Stimulated activated CD4-positive, alpha-beta T cell treated with anti-CD3 and anti-CD28 coated beads, Interleukin-4, amount 100 ng/mL, for 24 hours (primary cell): ENCODE measurements at places on chromosomes 4 and X.

GRCh38 chr4:5266991-5267390 lies 215.7 kb downstream of the STK32B start:
- no peak for DNase-seq

DNA sequence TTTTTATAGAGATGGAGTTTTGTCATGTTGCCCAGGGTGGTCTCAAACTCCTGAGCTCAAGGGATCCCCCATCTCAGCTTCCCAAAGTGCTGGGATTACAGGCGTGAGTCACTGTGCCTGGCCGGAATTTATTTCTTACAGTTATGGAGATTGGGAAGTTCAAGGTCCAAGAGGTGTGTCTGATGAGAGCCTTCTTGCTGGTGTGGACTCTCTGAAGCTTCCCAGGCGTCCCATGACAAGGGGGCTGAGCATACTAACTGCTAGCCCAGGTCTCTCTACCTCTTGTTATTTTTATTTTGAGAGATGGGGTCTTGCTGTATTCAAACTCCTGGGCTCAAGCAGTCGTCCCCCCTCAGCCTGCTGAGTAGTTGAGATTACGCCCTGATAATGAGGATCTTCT lies 2.9 kb upstream of the NSD2 start:
- no peak for DNase-seq

- DNase-seq, result no peak
Measured at GRCh38 chr4:173503330-173504180, 26.5 kb downstream of the HAND2 start.

DNA sequence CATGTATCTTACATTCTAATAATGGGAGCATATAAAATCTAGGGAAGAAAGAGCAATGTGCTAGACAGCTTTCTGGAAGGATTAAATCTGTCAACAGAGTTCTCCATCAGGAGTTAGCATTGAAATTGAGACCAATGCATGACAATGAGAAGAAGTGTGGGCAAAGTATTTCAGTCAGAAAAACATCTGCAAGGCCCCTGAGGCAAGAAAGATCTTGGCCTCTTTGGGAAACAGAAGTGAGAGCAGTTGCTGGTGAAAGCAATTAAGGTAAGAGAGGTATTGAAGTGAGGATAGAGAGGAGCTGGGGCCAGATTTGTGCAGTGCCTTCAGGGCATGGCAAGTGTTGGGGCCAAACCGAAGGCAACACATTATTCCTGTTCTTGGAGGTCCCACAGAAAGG lies 999.1 kb downstream of the STPG2 start:
- DNase-seq, result no peak

DNA sequence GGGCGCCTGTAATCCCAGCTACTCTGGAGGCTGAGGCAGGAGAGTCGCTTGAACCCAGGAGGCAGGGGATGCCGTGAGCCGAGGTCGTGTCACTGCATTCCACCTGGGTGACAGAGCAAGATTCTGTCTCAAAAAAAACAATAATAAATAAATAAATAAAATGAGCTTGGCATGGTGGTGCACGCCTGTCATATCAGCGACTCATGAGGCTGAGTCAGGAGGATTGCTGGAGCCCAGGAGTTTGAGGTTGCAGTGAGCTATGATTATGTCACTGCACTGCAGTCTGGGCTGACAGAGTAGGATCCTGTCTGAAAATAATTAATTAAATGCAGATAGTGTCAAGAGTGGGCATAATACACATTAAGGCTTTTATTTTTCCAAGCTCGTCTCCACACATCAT lies 77.5 kb downstream of the DHRSX start:
- DNase-seq, result no peak

- no peak for DNase-seq
Measured at GRCh38 chr4:152424977-152425376, 110.9 kb downstream of the FBXW7 start.

DNA sequence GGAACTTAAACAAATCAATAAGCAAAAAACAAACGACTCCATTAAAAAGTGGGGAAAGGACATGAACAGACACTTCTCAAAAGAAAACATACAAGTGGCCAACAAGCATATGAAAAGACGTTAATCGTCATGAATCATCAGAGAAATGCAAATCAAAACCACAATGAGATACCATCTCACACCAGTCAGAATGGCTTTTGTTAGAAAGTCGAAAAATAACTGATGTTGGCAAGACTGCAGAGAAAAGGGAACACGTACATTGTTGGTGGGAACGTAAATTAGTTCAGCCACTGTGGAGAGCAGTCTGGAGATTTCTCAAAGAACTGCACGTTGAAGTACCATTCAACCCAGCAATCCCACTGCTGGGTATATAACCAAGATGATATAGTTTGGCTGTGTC lies 23.7 kb downstream of the NEUROG2 start:
- DNase-seq, result no peak
